EH (cell line): ENCODE measurements at places on chromosomes 2 and 18.

- no peak for DNase-seq
Observed at GRCh38 chr2:199926806-199927205, 15.7 kb downstream of the C2orf69 start.

DNA sequence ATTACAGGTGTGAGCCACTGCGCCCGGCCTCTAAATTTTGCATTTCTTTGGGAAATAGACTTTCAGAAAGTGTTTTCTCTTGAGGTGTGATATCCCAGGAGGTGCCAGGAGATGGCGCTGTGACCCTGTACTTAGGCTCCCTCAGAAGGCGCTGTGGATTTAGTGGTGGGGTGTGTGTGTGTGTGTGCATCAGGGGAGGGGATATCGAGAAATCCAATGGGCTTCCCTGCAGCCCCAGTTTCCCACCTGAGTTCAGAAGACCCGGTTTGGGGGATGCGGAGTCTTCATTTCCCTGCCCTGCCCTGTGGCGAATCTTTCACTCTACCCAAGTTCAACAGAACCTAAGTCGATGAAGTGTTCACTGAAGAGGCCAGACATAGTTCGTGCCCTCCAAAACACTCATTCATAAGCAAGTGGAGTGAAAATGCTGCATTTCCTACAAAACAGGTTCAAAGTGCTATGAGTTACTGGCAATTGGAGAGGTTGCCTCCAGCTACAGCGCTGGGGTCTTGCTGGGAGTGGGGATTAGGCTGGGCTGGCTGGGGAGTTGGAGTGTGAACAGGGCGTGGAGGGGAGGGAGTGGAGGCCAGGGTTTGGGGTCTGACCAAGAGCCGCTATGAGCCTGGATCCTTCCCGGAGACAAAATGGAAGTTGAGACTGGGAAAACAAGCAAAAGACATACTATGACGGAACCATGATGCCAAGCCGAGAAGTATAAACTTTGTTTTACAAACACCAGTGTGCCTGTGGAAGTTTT lies 6.5 kb upstream of the WNT6 start:
- peak; percentile 64 for DNase-seq

- no peak for DNase-seq
Observed at GRCh38 chr2:142308744-142309143, 177.9 kb upstream of the LRP1B start.

DNA sequence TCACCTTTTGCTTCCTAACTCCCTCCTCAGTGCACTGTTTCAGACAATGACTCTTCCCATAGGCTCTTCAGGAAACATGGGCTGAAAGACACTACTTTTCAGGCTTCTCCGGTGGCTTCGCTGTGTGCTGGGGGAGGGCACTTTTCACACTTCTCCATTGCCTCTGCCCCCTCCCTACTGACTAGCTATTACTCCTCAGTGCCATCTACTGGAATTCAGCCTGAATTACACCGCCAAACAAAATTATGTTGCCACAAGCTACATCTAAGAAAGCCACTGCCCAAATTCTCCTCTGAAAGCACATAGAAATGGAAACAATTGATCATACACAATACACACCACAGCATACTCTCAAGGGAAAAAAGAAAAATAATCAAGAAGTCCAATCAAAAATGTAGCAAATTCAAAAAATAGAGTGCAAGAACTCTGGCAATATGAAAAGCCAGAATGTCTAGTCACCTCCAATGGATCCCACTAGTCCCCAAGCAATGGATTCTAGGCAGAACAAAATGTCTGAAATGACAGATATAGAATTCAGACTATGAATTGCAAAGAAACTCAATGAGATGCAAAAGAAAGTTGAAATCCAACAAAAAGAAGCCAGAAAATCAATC lies 1139.4 kb upstream of the GYPC start:
- peak; percentile 34 for DNase-seq

DNA sequence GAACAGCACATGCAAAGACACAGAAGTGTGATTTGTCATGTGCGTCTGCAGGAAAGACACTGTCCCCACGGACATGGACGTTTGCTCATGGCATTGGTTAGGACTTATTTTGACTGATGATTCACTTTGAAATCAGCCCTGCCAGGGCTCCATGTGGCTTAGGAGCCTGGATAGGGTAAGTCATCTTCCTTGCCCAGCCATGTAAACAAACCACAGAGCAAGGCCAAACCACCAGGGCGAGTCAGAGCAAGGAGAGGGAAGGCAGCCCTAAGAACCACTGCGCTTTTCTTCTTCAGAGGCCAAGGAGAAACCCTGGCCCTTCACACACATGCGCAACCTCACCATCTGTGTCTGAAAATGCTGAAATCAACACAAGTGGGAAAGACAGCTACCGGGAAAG lies 88.8 kb downstream of the GFPT1 start:
- DNase-seq = peak; percentile 97

GRCh38 chr2:137302957-137303356 lies 537.6 kb downstream of the THSD7B start:
- no peak for DNase-seq

DNA sequence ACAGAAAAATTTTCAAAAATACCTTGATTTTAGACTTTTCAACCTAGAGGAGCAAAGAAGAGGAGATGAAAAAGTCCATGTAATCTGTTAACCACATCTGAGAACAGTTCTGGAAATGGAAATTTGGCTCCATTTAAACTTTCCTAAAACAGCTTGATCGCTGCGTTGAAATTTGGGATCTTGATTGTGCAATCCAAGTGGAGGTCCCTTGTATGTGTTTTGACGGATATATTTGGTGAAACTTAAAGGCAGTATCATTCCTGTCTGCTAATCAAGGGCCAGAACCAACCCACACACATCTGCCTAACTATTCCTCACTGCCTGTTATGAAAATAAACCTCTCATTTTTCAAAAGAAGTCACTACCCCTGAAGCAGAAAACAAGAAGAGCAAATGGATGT lies 46.6 kb downstream of the SPATS2L start:
- peak; percentile 48 for DNase-seq

GRCh38 chr2:29269095-29269764 lies 154.0 kb downstream of the CLIP4 start:
- DNase-seq = peak; percentile 7

- DNase-seq = no peak
Observed at GRCh38 chr18:63229971-63230370, 89.6 kb downstream of the BCL2 start.

GRCh38 chr2:220858101-220858500 lies 714.0 kb downstream of the EPHA4 start:
- DNase-seq = no peak

DNA sequence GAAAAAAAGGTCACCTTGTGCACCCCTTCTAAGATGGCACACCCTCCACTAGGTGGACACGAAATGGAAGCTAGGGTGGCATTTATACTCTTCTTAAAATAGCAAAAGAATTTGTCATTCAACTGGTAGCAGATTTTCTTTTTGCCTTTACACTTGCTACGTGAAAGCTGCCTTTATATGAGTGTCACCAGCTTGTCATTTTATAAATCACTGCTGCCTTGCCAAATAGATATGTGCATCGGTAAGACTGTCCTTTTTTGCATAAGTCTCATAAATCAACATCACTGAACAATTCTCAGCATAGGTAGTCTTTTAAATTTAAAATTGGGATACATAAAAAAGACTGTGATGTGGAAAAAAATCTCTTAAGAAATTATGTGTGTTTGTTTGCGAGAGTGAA lies 764.1 kb downstream of the TDRD15 start:
- no peak for DNase-seq

GRCh38 chr2:183292028-183292427 lies 167.8 kb downstream of the NUP35 start:
- DNase-seq = no peak

DNA sequence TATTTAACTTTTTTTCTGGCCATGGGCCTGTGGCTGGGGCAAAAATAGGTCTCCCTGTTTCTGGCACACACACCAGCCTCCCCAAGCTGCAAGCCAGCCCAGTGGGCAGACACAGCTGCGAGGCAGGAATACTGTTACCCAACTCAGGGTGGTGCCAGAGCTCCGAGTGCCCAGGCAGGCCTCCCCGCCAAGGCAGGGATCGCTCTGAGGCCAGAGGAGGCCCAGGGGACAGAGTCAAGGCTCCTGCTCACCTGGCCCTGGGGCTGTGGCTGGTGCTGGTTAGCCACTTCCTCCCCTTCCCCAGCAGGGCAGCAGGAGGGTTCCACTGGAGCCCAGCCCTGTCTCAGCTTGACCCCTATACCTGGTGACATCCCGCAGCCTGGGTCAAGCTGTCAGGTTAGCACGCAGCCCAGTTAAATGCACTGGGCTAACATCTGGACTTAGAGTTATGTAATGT lies 67.1 kb upstream of the EPAS1 start:
- DNase-seq = no peak

DNA sequence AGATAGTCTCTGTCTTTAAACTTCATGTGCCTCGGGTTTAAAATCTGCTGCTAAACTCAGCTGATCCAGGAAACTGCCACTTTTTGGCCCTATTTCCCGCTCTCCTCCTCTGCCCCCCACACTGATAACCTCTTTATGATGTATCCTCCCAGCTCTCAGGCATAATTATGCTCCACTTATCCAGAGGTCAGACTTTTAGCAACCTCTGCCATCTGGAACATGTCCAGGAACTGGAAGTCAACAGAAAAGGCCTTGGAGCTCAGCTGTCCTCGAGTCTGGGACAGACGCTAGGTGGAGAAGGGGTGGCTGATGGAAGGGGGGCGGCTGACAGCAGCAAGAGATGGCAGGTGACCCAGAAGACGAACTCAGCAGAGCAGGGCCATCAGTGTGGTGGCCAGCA lies 41.2 kb downstream of the ASAP2 start:
- DNase-seq = no peak

- no peak for DNase-seq
Observed at GRCh38 chr2:216008387-216008786, 5.0 kb downstream of the MREG start.

- no peak for DNase-seq
Observed at GRCh38 chr2:181575650-181576025, 81.3 kb downstream of the CERKL start.
